SW480 (cell line): ENCODE measurements at places on chromosomes 5 and 9.

- no peak for DNase-seq
Measured at GRCh38 chr9:127503379-127503921, 52.1 kb downstream of the LRSAM1 start.

DNA sequence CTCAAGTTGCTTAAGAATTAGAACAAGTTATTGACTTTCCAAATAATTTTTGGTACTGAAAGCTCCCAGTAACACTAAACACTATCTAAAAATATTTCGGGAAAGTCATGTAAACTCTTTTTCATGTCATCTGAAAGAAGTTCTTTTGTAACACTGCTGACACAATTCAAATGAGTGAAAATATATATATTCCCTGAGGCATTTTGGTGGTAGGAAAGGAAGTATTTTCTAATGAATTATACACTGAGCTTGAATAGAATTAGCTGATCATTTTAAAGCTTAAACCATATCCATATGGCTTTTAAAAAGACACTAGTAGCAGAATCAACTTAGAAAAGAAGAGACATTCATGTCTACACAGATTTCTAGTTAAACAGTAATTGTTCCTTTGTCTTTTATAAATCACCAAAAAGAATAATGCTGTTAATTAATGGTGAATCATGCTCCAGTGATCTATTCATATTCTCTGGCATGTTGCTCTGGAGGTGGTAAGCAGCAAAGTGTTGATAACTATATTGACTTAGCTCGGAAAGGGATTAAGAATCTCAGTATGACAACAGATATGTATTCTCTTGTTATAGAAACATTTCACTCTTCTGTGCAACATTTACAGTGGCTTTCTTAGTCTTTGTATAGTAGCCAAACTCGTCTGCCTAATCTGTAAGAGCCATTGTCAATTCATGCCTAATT, 27.4 kb upstream of the RFX3 start:
- no peak for DNase-seq

GRCh38 chr9:84772511-84772910, 103.0 kb downstream of the NTRK2 start:
- no peak for DNase-seq

GRCh38 chr5:138573949-138574670, 1.1 kb downstream of the HSPA9 start:
- DNase-seq, result no peak

GRCh38 chr5:19975795-19976194, 12.2 kb downstream of the CDH18 start:
- no peak for DNase-seq

DNA sequence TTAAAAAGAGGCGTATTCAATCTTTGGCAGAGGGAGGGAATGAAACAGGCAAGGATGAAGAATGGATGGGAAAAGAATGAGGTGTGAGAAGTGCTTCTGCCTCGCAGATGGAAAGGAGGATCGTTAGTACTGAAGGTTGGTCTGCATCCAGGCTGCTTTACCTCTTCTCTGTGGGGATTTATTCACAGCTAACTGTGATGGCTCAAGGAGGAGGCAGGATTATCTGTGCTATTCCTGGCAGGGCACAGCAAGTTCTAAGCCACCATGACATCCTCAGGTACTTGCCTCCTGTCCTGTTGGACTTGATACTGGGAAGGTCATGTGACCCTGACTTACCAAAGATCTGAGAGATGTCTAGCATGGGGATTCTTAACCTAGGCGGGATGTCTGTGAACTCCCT, 84.3 kb downstream of the GDNF start:
- no peak for DNase-seq

GRCh38 chr5:31213705-31214121, 20.2 kb downstream of the CDH6 start:
- DNase-seq, result no peak

DNA sequence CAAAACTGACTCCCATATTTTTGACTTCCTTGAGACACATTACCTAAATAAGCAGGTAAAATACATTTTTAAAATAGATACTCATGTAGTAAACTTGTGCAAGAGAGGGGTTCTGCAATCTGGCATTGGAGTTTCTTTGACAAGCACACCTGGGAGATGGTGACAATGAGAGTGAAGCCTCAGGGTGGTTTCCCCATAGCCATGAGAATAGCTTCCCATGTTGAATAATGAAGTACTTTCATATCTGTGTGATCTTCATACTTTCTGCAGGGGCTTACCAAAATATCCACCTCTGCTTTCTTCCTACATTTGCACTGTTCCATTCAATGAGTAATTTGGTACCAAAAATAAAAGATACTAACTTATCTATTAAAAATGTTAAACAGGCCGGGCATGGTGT, 44.7 kb upstream of the VCAN start:
- DNase-seq, result no peak

DNA sequence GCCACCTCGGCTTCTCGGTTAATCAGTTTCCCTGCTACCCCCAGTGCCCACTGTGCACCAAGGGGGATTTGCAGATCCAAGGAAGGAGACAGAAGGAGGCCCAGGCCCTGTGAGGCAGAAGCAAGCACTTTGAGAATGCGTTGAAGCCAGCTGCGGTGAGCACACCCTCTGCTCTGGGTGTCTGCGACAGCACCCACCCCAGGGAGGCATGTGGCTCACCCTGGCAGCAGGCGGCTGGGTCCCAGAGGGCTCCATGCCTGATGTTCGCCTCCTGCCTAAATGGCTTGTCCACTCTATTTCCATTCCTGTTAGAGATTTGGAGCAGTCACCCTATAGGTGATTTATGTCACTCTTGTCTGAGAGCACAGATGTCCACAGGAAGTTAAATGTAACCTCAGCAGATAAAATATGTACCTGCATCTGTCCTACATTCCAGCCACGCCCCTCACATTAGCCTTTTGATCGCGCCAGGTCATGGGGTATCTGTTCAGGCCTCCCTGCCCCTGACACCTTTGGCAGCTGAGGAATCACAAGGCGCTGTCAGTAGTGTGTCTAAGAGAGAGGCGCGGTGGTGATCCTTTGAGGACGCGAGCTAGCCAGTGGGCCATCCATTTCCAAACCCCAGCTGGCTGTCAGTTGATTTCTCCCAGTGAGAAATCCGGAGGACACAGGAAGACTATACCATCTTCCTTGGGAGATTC, 28.1 kb downstream of the PTGES2 start:
- peak; percentile 79 for DNase-seq

- DNase-seq, result no peak
Measured at GRCh38 chr9:88230612-88231011, 92.3 kb upstream of the SPATA31C2 start.

DNA sequence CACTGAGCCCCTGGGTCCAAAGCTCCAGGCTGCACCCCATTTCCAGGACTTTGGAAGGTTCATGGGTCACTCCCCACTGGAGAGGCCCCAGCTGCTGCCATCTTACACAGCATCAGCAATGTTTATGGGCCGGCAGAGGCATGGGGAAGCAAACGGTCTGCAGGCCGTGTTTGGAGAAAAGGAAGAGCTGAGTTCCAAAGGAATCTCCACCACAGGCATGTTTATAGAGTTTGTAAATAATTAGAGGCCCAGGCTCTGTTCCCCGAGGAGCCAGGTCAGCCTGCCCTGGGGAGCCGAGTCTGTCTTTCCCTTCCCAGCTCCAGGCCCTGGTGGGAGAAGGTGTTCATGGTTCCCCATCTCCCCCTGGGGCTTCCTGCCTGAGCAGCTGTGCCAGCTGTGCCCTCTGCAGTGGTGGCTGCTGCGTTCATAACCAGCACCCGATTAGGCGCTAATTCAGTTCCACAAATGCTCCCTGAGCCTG, 64.8 kb downstream of the COL27A1 start:
- DNase-seq, result no peak

DNA sequence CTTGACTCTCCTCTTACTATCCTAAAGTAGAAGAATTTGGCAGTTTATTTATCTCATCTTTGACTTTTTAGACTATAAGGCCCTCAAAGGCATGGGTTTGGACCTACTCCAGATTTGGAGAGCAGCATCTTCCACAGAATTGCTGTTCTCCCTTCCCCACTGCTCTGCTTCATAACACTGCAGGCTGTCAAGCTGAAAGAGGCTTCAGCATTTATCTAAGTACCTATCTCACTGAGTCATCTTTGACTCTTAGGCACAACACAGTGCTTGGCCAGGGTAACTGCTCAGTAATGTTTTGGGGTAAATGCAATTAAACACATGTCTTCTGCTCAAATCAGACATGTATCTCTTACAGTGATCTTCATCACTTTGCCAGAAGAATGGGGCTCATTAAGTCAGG, 60.6 kb downstream of the GRIN3A start:
- no peak for DNase-seq

DNA sequence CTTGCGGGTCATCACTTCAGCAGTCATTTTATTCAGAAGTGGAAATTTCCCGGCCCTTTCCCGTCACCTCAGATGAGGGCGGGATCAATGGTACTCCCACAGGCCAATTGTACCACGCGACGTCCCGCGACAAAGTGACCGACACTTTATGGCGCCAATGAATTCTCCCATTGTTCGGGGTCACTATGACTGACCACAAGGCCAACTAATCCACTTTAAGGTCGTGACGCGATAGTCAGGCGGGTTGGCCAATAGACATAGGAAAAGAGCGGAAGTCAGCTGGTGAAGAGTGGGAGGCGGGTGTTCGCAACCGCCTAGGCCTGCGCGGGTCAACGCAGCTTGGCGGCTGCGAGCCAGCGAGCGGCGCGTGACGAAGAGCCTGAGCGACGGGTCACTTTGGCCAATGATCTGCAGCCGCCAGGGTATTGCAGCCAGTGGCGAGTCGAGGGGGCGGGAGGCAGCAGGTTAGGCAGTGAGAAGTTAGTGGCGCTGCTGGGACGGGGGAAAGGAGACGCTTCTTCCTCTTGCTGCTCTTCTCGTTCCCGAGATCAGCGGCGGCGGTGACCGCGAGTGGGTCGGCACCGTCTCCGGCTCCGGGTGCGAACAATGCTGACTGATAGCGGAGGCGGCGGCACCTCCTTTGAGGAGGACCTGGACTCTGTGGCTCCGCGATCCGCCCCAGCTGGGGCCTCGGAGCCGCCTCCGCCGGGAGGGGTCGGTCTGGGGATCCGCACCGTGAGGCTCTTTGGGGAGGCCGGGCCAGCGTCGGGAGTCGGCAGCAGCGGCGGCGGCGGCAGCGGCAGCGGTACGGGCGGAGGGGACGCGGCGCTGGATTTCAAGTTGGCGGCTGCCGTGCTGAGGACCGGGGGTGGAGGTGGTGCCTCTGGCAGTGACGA, at the start of gene ANKHD1:
ANKHD1 (plus strand) TSS at position 472 of the 896 bp plus-strand sequence; CDS start at position 607, 135 bp downstream.
- peak; percentile 100 for DNase-seq

DNA sequence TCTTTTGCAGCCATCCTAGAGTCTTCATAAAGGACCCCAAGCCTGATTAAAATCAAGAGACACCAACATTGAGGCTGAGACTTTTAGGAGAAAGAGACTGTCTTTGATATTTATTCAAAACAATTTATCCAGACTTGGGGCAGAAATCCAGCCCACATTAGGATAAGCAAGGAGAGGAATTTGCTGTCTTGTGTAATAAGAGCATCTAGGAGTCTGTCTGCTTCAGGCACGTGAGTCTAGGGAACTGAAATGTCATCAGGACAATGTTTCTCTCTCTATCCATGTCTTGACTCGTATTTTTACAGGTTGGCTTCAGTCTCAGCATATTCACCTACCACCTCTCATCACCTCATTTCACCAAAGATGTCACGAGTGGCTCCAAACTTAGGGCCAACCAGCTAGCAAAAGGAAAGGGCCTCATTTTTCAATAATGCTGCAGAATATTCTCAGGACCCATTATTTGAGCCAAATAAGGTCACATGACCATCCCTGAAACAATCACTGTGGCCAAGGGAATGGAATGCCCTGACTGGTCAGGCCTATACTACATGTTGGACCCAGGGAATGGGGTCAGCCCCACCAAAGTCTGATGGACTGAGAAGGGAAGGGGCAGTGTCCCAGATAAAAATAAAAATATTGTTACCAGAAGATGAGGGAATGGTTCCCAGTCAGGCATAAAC, 70.3 kb upstream of the SAP30L start:
- DNase-seq, result no peak

GRCh38 chr5:130427222-130427955, 523.1 kb downstream of the CHSY3 start:
- no peak for DNase-seq

- no peak for DNase-seq
Measured at GRCh38 chr9:2128141-2128540, 113.0 kb downstream of the SMARCA2 start.

DNA sequence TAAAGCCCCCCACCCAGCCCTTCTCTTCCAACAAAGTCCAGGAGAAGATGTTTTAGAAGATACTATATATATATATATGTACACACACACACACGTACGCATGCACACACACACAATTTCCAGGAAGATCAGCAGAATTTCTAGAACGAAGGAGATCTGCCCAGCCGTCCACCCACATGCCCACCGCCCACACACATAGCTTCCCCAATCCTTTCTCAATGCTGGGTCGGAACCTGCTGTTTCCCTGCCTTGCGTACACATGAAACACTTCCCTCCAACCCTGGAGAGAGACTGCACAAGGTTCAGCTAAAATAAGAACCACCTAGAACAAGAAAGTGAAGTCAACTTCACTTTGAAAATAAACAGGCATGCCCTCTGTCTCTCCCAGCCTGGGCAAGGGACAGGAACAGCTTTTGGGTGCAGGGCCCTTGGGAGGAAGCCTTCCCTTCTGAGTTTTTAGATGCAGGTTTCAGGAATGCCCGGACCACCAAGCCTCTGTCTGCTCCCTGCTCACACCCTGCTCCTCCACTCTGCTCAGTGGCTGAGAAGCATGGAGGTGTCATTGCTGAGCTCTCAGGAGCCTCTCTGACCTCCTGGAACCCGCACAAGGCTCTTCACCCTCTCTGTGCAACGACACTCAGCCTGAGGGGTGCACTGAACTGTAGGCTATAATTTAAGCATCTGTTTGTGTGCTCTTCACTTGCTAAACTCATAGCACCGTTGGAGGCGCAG, 149.4 kb downstream of the C5orf15 start:
- DNase-seq, result no peak
